ENCODE measurements at places on chromosomes 16 and 17.

DNA sequence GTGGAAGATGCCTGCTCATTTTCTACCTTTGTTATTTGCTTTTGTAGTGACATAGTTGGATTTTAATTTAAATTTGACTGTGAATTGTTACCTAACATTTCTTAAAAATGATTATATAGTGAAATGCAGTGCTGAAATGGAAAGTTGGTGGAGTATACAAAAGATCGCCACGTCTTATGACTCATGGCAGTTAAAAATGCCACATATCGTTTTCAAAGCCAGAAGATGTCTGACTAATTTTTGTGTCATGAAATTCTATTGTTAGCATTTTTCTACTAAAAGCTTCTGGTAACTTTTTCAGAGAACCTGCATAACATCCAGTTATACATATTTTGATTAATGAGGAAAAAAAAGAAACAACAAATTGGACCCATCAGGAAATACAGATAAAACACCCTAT, 20.6 kb downstream of the MAP2K4 start:
- DNase-seq, result no peak

DNA sequence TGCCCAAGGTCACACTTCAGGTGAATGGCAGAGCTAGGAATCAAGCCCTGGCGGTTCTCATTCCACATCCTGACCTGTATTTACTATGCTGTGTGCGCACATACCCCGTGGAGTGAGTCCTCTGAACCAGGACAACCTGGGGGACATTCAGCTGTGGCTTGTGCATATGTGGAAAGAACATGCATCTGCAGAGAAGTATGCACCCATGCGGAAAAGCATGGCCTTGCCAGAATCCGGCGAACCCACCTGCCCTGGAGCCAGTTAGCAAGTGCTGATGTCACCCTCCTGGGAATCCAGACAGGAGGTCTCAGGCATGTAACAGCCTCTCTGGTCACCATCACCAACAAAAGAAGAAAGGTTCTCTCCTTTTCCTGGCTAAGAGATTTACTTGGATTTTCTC, 1.9 kb downstream of the RASL10B start:
- no peak for DNase-seq

DNA sequence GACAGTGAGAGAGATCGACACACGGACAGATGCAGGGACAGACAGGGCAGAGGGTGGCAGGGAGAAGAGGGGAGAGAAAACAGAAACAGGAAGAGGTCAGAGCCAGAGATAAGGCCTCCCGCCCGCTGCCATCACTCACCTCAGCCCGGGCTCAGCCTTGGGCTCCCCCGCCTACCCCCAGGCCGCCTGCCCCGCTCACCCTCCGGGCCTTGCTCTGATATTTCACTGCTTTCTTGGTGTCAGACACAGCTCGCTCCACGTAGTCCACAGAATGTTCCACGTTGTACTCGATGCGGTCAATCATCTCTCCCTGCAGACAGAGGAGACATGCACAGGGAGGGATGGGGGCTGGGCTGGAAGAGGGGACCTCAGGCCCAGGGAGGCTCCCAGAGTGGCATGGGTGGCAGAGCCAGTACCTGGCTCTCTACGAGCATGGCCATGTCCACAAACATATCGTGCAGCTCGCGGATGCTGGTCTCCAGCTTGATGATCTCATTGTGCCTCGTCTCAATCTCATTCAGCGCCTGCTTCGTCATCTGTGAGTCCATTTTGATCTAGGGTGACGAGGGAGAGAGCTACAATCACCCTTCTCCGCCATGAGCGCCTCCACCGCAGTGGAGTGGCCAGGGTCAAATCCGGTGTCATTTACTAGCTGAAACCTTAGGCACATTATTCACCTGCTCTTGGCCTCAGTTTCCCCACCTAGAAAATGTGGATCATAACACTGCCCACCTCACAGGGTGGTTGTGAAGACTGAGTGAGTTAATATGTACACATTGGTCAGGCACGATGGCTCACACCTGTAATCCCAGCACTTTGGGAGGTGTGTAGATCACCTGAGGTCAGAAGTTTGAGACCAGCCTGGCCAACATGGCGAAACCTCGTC, 8.2 kb downstream of the HSD3B7 start:
- no peak for DNase-seq

DNA sequence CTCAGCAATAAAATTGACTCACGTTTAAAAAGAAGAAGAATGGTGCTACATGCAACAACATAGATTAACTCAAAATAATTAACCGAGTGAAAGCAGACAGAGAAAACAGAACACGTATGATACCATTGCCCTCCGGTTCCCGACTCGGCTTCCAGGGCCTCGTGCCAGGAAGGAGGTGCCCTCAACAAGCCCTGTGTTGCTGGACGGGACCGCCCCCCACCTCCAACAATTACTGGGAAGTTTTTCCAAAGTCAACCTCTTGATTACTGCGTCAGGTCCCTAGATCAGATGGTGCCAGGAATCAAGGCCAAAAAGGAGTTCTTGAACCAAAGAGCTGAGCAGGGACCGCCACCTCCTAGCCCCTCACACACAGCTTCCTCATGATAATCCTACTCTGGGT, 20.4 kb downstream of the DNAH17 start:
- no peak for DNase-seq

DNA sequence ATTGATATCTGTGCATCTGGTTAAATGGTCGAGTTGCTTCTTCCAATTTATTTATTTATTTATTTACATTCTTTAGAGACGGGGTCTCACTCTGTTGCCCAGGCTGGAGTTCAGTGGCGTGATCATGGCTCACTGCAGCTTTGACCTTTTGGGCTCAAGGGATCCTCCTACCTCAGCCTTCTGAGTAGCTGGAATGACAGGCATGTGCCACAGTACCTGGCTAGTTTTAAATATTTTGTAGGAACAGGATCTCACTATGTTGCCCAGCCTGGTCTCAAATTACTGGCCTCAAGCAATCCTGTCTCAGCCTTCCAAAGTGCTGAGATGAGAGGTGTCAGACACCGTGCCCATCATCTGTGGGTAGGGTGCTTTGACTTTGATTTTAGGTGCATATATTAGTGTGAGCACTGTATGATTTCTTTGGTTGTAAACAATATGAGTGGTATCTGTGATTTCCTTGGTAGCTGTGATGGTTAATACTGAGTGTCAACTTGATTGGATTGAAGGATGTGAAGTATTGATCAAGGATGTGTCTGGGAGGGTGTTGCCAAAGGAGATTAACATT, 90.2 kb downstream of the BCAS3 start:
- no peak for DNase-seq

GRCh38 chr16:82864332-82865040, 237.7 kb downstream of the CDH13 start:
- no peak for DNase-seq

- DNase-seq, result no peak
Observed at GRCh38 chr16:67339453-67339852, 12.8 kb downstream of the LRRC36 start.

DNA sequence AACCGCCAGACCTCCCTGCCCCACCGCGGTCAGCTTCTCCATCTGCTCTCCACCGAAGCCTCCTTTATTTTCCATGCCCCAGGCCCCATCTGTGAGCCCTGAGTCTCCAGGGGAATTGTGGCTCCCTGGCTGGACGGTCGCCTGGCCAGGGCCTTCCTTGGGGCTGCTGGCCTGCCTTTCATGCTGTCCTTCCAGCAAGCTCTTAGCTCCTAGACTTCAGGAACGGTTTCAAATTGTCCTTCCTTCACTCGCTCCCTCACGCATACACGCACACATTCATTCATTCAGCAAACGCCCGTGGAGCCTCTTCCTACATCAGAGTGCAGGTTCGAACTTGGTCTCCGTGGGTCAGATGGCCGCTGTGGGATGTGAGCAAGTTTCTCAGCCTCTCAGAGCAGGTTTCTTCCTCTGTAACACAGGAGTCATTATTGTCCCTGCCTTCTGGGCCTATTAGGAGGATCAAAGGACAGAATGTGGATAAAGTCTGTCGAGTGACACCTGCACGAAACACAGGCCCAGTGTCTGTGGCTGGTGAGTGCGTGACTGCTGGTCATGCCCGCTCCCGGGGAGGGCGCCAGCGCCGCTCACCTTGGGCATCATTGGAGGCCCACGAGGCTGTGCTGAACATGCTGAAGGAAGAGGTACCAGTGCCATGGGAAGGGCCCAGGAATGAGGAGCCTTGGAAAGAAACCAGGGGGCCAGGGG, 18.7 kb upstream of the GSE1 start:
- DNase-seq, result no peak

- no peak for DNase-seq
Observed at GRCh38 chr17:34852614-34853013, 108.6 kb downstream of the CCT6B start.

GRCh38 chr17:38740044-38740443, 8.1 kb downstream of the PCGF2 start:
- no peak for DNase-seq

GRCh38 chr17:794876-795275, 12.7 kb downstream of the MRM3 start:
- DNase-seq, result peak; percentile 31

- DNase-seq, result no peak
Observed at GRCh38 chr16:48173889-48174288, 18.1 kb upstream of the ABCC12 start.

- no peak for DNase-seq
Observed at GRCh38 chr16:78127130-78127529, 27.7 kb downstream of the WWOX start.

- peak; percentile 53 for DNase-seq
Observed at GRCh38 chr17:42531455-42532354, 4.3 kb upstream of the NAGLU start.

DNA sequence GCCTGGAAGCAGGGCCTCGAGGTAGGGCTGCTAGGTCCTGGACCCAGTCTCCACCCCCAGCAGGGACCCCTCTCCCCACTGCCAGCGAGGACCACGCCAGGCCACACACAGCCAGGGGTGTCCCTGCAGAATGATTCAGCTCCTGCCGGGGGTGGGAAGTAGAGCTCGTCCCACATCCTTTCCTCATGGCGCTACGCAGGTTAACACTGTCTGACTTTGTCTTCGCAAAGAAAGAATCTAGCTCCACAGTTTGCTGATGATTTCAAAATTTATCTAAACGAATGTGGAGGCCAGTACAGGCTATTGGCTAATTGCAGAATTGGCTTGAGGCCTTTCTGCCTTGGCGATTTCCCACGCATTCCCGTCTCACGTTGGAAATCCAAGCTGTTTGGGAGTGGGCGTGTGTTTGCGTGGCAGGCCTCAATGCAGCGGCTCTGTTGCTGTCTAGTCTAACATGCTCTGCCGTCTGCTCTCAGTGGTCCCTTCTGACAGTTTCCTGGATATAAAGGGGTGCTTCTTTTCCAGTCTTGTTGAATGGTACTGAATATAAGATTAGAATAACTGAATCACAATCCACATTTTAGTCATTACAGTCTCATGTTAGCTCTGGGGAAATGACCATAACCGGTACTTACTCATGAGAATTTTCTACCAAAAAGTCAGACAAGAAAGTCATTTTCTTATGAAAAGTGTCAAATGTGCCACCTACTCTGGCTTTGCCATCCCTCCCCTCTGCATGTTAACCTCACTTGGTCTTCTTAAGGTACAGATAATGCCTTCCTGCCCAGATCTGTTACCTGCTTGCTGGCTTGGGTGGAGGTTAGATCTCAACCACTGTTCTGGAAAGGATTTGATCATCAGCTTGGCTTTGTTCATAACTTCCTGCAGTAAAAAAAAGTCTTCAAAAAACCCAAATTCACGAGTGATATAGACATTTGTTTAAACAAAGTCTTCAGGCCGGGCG, 252.4 kb downstream of the NTN1 start:
- DNase-seq, result no peak

- no peak for DNase-seq
Observed at GRCh38 chr16:13898233-13898632, 21.7 kb upstream of the ERCC4 start.

DNA sequence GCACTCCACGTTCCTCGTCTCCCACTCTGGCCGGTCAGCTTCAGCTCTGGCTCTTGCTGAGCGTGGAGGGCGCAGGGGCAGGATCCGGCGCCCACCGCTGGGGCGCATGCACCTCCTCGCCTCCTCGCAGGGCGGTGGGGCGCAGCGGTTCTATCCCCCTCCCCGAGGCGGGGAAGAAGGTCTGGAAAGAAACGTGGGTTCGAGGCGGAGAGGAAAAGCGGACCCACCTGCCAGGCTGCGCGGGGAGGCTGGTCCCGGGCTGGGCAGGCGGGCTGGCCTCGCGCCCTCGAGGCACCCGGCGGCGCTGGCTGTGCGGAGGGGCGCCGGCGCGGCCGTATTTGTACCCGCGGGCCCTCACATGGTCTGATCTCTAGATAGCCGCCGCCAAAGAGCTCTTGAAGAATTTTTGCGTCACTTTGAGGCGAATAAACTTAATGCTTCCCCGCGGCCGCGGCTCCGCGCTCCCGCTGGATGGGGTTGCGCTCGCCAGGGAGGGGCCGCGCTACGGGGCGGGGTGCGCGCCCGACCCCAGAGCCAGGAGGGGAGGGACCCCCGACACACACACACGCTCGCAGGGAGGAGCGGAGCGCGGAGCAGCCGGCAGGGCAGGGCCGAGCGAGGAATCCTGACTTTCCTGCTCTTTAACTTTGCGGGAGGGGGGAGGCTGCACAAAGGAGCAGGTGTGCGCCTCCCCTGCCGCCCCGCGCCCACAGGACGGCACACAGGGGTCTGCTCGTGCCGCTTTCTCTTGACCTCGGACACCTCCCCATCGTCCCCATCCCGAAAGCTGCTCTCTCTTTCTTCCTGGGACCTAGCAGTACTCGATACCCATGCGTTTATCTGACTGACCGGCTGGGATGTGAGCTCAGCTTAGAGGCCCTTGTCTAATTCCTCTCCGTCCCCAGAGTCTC, at the start of gene SLC6A4:
Gene SLC6A4 (minus strand): TSS at position 312 of the 911 bp plus-strand sequence. CDS start 13,739 bp downstream, outside the sequence.
- no peak for DNase-seq

GRCh38 chr16:74291577-74292208, 4.9 kb upstream of the PSMD7 start:
- DNase-seq, result no peak

DNA sequence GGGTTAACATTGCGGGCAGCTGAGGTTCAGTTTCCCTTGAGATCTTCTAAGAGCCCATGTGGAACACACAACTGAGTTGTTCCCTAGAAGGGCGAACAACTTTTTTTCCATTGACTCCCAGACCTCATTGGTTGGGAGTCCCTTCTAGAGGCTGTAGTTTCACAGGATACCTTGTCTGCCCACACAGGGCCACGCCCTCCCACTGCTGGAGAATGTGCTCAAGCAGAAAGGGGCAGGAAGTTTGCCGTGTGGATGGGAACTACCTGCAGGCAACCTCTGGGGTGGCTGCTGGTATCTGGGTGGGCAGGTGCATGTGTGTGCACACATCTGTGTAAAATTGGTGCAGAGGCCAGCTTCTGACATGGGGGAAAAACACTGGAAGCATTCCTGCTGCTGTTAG, 178.8 kb upstream of the PSMD7 start:
- DNase-seq, result no peak

GRCh38 chr17:82234211-82235055, 5.6 kb downstream of the SLC16A3 start:
- DNase-seq, result no peak

DNA sequence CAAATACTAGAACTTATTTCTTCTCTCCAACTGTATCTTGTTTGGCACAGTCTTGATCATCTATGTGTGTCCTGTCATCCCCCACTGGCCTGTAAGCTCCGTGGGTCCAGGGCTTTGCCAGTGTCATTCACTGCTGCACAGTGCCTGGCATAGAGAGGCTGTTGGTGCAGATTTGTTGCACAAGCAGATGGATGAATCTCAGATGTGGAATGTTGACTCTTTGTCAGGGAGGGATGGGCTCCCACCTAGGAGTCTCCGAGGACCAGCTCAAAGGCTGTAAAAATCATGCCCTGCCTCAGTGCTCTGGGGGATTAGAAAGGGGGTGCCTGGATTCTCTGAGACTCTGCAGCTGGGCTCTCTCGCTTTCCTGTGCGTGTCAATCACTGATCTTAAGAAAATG, 60.6 kb downstream of the RAB11FIP4 start:
- no peak for DNase-seq

All from CD4-positive, alpha-beta T cell treated with Interferon gamma for 1 hour (primary cell).